ENCODE measurements at places on chromosomes 6 and 20. TPM values are rescaled to one million over a fixed set of nuclear protein-coding genes. Genes with fewer than 3 reads are reported as not detected.

DNA sequence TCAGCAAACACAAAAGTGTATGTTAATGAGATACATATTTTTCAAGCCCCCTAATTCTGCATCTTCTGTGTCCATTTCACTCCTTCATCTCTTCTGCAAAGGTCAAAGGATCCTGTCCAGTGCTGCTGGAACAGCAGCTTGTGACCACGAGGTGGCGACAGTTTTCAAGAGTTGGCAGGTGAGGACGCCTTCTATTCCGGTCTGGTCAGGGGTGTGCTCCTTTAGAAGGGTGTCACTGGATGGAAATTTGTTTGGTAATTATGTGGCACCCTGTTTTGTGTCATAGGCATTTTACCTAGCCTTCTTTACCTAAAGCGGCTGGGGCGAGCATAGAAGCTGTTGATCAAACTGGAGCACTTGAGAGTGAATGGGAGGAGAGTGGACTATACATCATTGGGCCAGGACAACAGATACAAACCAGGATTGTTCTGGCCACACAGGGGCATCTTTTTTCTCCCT lies 32.9 kb upstream of the ERVFRD-1 start:
- peak; percentile 76 for DNase-seq

The CCN5 gene
- 1.1 TPM for total RNA-seq

GRCh38 chr6:128439627-128440026 lies 80.8 kb downstream of the PTPRK start:
- DNase-seq: no peak

DNA sequence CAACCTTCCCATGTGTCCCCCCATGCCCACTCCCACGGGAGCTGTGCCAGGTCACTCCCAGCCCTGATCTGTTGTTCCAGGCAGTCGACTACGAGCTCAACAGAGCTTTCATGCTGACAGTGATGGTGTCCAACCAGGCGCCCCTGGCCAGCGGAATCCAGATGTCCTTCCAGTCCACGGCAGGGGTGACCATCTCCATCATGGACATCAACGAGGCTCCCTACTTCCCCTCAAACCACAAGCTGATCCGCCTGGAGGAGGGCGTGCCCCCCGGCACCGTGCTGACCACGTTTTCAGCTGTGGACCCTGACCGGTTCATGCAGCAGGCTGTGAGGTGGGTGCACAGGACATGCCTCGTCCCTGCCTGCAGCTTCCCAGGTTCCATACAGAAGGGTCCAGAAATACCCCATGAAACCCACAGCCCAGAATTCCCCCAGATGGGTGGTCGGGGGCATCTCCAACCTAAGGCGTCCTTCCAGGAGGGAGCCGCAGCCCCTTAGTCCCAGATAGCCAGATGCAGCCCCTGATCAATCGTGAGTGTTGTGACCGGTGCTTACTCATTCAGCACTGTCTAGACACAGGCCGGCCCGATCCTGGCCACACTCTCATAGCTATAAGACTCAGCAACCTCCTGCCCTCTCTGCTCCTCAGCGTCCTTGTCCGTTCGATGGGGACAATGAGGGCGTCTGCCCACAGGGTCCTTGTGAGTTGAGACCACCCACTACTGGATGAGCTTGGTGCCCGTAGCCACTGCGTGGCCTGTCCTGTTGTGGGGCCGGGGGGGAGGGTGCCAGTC lies 142.1 kb downstream of the TAF4 start:
- no peak for DNase-seq

The DIDO1 gene
- total RNA-seq: 22.8 TPM

GRCh38 chr20:11305406-11305805 lies 612.3 kb upstream of the BTBD3 start:
- DNase-seq: no peak

The CLDN20 gene
- not detected for total RNA-seq

DNA sequence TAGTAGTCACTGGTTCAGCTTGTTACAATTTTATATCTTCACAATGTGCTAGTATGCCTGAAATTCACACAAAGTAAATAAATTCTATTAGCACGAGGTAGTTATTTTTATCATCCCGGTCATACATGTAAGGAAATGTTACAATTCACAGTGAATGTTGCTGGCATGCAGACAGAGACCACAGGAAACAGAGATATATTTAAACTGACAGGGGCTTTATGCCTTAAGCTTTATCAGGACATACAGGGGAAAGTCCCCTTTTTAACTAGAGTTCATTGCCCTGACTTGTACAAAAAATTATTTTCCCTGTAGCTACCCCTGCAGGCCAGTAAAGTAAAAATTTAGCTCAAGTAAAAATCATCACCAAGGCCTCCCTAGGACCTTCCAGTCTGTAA lies 712.0 kb upstream of the NRSN1 start:
- DNase-seq: no peak

DNA sequence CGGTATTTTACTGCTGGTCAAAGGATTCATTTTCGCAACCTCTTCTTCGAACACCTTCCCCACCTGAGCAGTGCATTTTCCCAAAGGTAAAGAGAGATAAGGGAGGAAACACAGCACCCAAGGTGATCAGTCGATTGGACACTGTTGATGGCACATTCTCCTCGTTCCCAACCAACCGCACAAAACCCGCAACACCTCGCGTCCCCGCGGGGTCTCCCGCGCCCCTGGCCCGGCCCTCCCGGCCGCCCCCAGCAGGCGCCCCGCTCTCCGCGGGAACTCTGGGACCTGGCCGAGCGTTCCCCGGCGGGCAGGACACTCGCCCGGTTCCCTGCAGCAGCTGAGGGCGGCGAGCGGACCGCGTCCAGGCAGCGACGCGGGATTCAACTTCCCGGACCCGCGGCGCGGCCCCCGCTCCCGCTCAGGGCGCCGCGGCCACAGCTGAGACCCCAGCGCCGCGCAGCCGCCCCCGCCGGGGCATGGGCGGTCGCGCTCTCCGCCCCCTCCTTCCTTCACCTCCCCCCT lies 506 bp downstream of the RGS17 start:
- DNase-seq: no peak

GRCh38 chr20:18176318-18176785 lies 38.7 kb downstream of the KAT14 start:
- no peak for DNase-seq

GRCh38 chr6:131654326-131654725 lies 17.2 kb downstream of the ENPP3 start:
- DNase-seq: no peak

DNA sequence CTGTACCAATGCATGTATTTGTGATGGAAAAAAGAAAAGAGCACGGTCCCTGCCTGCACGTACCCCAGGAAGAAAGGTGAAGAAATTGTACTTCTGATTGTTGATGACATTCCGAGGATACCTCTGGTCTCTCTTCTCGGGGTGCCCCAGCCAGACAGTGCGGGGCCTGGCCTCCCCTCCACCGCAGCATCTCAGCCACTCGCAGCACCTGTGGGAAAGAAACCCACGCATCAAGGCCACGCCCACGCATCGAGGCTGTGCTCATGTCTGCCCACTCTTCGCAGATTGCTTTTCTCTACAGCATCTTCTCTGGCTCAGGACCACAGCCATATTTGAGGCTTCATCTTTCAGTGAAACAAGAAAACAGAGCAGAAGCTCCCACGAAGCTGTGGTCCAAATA lies 38.4 kb downstream of the ATP9A start:
- DNase-seq: no peak

DNA sequence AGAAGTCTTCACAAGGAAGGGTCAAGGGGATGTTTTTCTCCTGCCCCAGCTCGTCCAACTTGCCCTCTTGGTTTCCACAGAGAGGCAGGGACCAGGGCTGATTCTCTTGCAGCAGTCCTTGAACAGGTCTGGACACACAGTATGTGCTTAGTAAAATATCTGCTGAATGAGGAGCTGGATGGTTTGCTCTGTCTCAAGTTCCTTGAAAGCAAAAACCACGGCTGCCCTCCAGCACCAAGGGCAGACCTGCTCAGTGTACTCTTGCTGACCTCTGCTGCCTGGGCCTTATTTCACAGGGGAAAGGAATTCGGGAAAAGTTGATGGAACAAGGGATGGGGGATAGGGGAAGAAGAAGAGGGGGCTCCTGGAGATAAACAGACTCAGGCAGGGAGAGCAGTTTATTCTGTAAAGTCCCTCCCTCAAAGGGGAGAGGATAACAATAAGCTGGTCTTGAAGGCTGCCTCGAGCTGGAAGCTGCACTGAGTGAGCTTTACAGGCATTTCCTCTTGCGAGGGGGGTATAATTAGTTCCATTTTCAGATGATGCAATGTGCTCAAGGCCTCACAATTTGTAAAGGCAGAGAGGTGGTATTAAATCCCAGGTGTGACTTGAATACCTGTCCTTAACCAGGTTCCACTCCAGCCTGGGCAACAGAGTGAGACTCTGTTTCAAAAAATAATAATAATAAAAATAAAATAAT lies 10.3 kb downstream of the KCNK5 start:
- DNase-seq: no peak

DNA sequence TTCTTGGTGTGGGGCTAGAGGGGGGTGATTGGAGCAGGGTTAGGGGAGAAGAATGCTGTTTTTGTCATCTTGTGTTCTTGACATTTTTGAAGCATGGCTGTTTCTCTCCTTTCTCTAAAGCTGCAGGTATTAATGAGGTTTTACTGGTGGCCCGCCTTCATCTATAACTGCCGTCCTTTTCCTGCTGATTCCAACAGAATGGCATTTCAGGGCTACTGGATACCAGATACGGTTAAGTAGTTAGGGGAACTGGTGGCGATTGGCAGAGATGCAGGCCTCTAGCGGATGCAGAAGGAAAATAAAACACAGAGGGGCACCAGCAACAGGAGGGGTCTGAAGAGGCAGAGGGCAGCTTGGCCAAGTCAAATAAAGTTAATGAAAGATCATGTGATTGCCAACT lies 89.7 kb upstream of the EEF1E1 start:
- no peak for DNase-seq

DNA sequence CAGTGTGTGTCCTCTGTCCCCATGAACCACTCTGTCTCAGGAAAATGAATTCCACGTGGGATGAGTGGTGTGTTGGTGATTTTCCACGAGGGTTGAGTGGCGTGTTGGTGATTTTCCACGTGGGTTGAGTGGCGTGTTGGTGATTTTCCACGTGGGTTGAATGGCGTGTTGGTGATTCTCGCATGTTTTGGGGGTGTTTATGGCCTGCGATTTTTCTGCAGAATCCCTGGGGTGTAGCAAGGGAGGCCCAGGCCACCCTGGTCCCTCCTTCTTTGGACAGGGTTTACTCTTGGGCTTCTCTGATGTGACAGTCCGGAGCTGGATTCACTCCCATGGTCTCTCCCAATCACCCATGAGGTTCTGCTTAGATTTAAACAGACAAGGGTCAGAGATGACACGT lies 90.6 kb upstream of the FRMD1 start:
- no peak for DNase-seq

GRCh38 chr6:108726726-108727339 lies 121.4 kb upstream of the ARMC2 start:
- peak; percentile 4 for DNase-seq

DNA sequence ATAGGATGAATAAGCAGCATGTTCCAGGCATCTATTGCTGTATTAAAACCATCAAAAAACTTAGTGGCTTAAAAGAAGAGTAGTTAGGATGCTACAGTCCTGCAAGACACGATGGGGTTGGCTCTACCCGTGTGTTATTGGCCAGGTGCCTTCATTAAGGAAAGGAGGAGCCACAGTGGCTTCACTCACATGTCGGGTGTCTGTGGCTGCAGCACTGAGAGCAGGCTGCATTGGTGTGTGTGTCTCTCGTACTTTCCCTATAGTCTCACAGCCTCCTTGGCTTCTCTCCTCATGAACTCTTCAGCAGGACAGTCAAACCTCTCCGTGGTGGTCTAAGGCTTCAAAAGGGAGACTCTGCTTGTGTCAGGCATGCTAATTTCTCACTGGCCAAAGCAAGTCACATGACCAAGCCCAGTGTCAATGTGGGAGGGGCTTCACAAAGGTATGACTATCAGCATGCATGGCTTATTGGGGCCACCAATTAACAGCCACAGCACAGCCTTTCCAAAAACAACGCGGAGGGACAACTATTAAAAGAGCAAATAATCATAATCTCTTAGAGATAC lies 402.8 kb downstream of the KIF16B start:
- no peak for DNase-seq

GRCh38 chr6:108626777-108627176 lies 66.1 kb downstream of the FOXO3 start:
- DNase-seq: no peak

The HMGN4 gene
- 4.7 TPM for total RNA-seq

DNA sequence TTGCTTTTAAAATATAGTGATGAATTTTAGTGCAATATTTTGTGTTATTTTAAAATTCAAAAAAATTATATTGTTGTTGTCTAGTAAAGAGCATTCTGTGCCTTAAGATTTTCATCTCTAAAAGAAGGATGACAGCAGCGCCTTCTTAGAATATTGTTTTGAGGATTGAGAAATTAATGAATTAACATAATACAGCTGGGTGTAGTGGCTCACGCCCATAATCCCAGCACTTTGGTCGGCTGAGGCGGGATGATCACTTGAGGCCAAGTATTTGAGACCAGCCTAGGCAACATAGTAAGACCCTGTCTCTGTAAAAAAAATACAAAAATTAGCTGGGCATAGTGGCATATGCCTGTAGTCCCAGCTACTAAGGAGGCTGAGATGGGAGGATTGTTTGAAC lies 6.8 kb downstream of the TIAM2 start:
- no peak for DNase-seq

GRCh38 chr6:148866657-148867268 lies 119.9 kb downstream of the UST start:
- DNase-seq: no peak

The PLTP gene
- total RNA-seq: 18.8 TPM

- DNase-seq: no peak
Observed at GRCh38 chr6:25324066-25324762, 45.0 kb downstream of the CARMIL1 start.

- no peak for DNase-seq
Observed at GRCh38 chr6:667253-667927, 10.5 kb upstream of the HUS1B start.

The LAMA2 gene
- total RNA-seq: 5.3 TPM

DNA sequence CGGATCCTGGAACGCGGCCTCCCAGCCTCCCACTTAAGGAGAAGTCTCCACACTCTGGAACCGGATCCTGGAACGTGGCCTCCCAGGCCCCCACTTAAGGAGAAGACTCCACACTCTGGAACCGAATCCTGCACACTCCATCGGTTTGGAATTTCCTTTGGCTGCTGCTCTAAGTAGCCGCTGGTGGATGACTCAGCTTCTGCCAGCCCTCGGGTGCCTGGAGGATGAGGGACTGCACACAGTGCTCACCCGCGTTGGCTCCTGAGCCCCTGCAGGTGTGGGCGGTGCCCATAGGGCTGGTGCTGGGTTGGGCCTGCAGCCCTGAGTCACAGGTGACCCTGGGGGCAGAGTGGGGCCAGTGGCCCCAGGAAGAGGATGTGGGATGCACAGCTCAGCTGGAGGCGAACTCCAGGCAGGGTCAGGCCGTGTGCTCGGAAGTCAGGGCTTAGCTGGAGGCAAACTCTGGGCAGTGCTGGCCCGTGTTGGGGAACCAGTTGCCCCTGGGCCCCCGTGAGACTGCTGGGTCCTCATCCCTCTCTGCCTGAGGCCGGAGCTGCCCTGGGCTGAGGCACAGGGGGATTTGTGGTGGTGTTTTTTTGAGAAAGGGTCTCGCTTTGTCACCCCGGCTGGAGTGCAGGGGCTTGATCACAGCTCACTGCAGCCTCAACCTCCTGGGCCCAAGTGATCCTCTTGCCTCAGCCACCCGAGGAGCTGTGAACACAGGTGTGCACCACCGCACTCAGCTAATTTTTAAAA lies 13.9 kb upstream of the TNFRSF6B start:
- DNase-seq: no peak

Data from left lobe of liver (tissue), 2 donors.